ENCODE measurements at places on chromosomes 5 and 9.

DNA sequence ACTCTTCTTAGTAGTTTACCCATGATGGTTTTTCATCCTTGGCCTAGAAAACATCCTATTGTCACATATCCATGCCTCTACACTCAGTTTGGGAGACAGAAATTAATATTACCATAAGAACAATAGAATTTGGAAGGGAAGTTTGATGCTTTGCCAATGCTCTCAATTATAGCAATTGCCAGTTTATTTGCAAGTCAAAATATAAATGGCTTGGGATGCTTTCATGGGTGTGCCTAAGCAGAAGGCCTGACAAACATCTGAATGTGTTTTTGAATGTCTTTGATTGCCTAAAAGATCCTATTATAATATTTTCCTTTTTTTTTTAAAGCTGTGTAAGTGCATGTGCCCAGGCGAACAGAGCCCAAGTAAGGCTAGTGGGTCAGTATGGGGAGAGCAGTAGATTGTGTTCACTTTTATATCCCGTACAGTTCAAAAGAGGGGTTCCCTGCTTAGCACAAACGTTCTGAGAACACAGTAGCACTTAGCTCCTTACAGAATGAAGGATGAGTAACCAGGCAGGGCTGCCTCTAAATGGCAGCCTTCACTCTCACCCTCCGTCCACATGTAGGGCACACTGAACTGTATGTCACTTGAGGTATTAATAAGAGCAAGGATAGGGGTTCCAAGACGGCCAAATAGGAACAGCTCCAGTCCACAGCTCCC, 56.0 kb upstream of the AGXT2 start:
- DNase-seq = no peak

DNA sequence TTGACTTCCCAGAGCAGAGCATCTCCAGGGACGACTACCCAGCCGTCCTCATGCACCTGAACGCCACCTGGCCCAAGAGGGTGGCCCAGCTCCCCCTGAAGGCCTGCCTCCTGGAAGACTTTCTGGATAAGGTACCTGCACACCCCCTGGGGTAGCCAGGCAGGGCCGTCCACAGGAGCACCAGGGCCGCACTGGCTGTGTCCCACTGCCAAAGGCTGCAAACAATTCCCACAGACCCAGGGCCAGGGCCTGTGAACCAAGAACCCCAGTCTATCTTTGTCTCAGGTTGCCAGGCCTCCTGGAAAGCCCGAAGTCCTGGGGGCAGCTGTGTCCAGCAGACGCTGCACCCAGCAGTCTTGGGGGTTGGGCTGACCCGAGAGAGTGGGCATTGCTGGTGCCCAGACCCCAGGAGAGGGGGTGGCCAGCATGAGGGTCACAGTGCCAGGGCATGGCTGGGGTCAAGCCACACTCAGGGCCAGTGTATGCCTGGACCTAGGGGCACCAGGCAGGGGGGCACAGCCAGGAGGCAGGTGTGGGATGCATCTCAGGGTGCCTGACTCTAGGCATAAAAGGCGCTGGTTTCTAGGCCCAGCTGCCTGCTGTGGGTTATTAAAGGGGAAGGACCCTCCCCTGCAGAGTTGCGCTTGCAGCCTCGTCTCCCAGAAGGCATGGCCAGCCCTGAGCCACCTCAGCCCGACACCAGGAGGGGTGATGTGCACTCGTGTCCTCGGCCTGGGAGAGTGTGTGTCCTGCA, 17.7 kb downstream of the SLC6A18 start:
- DNase-seq = no peak

GRCh38 chr9:36928670-36929349, 105.3 kb downstream of the PAX5 start:
- peak; percentile 45 for DNase-seq

DNA sequence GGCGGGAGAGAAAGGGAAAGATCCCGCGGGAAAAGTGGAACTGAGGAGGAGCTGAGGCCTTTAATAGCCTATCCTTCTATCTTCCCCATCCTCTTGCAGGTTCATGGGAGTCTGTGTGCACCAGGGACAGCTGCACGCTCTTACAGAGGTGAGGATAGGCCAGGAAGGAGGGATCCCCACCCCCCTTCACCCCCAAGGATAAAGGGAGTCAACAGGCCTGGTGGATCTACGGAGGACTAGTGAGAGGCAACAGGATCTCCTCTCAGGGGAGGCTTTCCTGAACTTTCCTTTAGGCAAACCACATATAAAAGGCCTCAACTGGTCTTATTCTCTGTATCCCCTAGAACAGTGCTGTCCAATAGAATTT, 1.1 kb downstream of the TESK1 start:
- DNase-seq = no peak

GRCh38 chr5:125026867-125027731, 280.7 kb upstream of the ZNF608 start:
- no peak for DNase-seq

- no peak for DNase-seq
Observed at GRCh38 chr5:67636850-67637524, 440.4 kb upstream of the CD180 start.

- DNase-seq = no peak
Observed at GRCh38 chr9:33425128-33425533, 22.3 kb downstream of the AQP3 start.

DNA sequence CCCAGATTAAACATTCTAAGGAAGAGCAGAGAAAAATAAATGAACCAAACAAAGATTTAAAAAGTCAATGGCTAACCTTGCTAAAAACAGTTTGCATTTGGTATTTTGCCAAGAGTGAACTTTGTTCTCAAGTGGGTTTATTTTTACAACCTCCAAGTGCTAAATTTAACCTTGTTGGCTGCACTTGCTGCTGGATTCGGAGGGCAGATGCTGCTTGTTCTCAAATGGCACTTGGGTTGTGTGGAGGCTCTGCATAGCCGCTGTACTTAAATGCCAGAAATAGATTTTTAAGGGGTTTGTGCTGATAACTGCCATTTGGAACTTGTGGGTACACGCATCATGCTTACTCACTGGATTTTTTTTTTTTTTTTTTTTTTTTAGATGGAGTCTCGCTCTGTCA, 13.3 kb upstream of the SPATA24 start:
- no peak for DNase-seq

DNA sequence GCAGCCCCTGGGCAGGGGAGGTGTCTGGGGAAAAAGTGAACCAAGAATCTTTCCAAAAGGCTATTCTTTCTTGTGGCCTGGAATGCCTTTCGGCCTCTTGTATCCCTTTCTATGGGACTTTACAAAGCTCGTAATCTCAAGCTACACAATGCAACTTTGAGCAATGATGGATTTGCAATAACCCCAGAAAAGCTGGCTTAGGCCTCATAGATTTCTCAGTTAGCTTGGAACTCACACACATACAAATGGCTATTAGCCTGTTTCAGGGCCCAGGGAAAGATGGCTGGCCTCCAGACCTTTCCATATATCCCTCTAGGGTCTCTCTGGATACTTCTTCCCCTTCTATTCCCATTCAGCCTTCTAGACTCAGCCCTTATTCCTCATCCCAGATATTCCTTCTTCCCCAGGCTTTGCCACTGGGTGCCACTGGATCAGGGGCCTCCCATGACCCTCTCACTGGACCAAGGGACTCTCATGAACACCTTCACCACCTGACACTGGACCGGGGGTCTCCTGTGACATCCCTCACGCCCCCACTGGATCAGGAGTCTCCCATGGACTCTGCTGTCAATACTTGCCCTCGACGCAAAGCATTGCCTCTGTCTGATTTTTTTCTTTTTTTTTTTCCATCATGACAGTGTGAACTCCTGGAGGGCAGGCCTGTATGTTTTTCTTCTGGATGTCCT, 59.5 kb downstream of the RAD23B start:
- no peak for DNase-seq

DNA sequence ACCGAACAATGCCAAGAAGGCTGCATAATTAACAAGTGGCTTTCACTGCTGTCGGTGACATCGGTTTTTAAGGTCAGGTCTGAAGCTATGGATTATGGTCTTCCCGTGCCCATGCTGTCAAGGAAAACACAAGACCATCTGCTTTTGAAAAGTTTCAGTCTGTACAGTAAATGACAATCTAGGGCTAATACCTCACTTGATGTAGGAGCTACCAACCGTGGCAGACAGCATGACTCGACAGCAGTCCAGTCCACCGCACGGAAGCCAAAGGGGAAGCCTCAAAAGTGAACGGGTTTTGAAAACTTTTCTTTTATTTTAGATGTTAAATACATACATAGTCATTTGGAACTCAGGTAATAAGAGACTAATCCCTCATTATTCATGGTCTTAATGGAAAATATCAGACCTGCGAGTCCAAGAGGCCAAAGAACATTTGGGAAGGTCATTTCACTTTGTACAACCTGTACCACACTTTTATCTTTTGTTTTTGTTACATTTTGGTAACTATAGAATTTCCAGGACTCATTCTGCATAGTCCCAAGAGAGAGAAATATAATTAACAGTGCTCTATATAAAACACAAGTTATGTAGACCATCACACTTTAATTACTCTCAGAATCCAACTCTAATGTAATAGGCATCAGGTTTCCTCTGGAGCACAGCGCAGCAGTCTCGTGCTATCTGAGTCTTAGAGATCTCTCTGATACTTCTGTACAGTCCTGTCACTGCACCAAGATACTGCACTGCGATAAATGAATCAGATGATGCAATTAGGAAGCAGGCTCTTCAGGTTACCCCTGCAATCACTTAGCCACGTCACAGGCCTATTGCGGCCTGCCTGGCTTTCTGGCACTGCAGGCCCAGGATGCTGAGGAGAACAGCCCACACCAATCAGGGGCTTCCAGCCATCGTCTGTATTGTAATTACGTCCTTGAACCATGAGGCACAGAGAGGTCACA, 184.9 kb downstream of the FANCC start:
- DNase-seq = no peak

DNA sequence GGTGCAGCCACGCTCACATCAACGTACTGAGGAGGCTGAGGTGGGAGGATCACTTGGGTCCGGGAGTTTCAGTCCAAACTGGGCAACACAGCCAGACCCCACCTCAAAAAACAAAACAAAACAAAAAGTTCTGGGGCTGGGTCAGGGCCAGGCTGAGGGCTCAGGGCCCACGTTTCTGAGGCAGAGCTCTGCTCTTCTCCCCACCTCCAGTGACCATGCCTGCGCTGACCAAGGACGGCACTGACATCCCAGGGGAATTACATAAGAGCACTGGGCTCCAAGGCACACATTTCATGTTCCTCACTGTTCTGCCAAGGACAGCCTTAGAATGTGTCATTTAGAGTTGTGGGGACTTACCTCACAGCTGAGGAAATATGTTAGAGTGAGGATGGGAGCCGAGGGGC, 40.4 kb upstream of the TESK1 start:
- no peak for DNase-seq

- DNase-seq = peak; percentile 31
Observed at GRCh38 chr5:143229426-143229895, 174.0 kb downstream of the NR3C1 start.

DNA sequence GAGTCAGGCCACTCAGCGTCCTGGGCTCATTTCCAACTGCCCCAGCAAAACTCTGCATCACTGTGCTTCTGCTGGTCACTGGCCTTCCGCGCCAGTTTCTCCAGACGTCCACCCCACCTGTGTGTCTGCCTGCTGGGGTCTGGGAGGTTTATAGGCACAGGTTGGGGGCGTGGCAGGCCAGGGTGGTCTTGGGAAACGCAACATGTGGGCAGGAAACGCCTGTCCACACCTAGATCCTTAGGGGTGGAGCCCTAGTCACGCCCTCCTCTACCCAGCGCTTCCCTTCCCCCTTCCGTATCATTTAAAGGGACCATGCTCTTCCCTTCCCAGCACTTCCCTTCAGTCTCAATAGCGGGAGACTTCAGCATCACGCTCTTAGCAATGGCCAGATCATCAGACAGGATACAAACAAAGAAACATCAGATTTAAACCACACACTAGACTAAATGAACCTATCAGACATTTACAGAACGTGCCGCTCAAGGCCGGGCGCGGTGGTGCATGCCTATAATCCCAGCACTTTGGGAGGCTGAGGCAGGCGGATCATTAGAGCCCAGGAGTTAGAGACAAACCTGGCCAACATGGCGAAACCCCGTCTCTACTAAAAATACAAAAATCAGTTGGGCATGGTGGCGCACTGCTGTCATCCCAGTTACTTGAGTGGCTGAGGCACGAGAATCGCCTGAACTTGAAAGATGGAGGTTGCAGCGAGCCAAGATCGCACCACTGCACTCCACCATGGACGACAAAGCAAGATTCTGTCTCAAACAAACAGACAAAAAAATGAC, 11.8 kb upstream of the BTNL9 start:
- no peak for DNase-seq

DNA sequence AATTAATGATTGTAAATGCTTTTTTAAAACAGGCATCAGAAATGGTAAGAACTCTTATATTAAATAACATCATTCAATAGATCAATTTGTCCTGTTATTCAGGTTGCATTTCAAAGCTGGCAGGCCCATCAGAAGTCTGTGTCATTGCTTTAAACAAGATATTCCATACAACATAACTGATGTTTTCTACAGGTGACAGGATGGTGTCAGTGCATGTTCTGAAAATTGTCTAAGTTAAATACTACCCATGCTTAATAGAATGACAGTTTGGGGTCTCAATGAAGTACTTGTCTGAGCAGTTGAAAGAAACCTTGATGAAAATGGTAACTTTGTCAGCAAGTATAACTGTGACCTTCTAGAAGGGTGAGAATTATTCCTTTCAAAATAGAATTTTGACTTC, 263.2 kb downstream of the ISL1 start:
- DNase-seq = no peak

GRCh38 chr5:169670769-169671525, 33.9 kb downstream of the DOCK2 start:
- DNase-seq = no peak

DNA sequence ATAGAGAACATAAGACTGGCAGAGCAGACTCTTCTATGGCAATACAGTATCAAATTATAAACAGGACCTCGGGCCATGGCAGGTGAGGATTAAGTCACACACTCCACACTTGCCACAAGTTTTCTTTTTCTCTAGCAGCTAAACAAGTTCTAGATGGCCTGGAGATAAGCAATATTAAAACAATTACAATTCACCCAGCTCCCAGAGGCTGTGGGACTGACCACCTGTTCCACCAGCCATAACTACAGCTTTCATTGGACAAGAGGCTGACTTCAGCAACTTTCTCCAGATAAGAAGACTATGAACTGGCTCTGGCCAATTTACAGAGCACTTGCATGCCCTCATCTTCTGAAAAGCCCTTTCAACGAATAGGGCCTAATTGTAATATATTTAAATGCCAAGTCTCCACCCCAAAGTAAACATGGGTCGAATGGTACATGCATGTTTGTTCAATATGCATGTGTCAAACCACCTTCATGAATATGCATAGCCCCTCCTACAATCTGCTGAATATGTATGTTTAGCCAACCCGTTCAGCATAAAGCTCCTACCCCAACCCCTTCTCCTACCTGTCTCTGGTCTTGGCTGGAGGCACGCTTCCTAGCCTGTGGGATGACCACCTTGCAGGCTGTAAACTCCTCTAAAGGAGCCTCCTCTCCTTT, 6.1 kb upstream of the CFAP157 start:
- DNase-seq = no peak

- DNase-seq = no peak
Observed at GRCh38 chr9:121692606-121693387, 41.4 kb downstream of the DAB2IP start.

- no peak for DNase-seq
Observed at GRCh38 chr9:115106001-115106400, 12.0 kb downstream of the TNC start.

Data from activated CD4-positive, alpha-beta T cell treated with anti-CD3 and anti-CD28 coated beads for 48 hours (primary cell).